ENCODE measurements at places on chromosomes 11 and 22.
A peak's percentile ranks its signal among the peaks of the same experiment; 100 is the strongest.

DNA sequence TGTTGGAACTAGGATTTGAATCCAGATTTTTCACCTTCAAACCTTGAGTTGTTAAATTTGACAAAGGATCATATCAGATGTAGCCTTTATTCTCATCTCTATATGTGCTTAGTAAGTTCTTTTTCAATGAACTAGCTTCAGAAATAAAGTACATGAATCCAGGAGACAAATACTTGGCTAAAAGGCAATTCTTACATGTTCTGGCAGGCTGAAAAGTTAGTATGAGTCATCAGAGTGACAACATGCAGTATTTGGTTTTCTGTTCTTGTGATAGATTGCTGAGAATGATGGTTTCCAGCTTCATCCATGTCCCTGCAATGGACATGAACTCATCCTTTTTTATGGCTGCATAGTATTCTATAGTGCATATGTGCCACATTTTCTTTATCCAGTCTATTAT, 40.4 kb downstream of the BBOX1 start:
- DNase-seq = no peak

DNA sequence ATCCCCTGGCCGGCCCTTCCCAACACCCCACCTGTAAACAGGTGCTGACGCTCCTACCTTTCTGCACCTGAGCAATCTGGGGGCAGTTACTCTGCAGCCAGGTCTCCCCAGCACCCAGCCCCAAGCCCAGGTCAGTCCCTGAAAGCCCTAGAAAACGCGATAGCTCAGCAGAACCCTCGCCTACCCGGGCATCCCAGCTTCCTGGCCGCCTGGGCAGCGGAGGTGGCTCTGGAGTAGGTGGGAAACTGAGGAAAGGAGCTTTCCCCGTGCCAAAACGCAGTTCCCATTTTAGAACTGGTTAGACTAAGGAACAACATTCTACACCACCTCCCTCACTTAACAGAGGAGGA, 445 bp downstream of the SYTL2 start:
- no peak for DNase-seq

- no peak for DNase-seq
Observed at GRCh38 chr11:77515063-77515462, 41.2 kb upstream of the PAK1 start.

DNA sequence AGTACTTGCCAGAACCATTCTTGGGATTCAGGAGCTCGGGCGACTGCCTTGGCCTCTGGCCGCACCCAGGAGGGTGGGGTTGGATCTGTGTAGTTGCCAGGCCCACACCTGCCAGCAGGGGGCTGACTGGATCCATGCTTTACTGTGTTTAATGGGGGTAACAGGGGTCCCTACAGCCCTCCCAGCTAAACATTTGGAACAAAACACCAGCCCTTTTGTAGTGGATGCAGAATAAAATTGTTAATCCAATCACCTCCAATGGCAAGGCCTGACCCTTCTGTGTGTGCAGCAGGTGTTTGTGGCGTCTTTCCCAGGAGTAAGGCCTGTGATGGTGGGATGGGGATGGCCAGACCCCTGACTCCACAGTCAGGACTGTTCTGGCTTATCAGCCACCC, 22.5 kb downstream of the SUN2 start:
- DNase-seq = peak; percentile 38

- DNase-seq = no peak
Observed at GRCh38 chr11:88739524-88739923, 326.3 kb downstream of the GRM5 start.

- no peak for DNase-seq
Observed at GRCh38 chr11:100739666-100740065, 52.6 kb downstream of the ARHGAP42 start.

GRCh38 chr22:46619830-46620501, at the start of gene GRAMD4:
Gene GRAMD4 (plus strand): TSS chr22:46620386. CDS start chr22:46626800, 6,414 bp downstream.
- no peak for DNase-seq

GRCh38 chr22:25510876-25511275, 53.6 kb upstream of the GRK3 start:
- no peak for DNase-seq

DNA sequence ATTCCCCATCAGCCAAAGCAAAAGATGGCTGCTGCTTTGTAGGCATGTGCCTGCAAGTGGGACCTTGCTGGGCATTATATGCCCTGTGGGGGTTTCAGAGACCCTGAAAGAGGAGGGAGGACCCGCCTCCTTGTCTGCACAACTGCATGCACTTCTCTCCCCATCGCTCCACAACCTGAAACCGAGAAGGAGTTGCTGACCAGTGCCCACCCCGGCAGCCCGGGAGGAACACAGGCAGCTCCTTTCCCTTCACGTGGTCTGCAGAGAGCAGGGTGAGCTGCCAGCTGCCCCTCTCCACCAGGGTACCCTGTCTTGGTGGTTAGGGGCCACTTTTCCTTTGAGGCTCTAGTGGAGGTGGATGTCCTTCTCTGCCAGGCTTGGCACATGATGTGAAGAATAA, 1.4 kb upstream of the TMEM132A start:
- DNase-seq = no peak

DNA sequence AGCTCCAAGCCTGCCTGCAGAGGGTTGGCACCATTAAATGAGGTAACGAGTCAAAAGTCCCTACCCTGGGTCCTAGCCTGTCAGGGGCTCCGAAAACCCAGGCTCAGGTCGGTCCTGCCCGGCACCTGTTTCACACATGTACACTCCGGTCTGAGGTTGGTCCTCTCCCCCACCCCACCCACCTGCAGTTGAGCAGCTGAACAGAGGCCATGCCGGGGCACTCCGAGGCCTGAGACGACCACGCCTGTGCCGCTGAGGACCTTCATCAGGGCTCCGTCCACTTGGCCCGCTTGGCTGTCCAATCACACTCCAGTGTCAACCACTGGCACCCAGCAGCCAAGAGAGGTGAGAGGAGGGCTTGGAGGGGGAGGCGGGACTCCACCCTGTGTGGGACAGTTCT, 1.6 kb downstream of the TSSC4 start:
- no peak for DNase-seq

GRCh38 chr11:117638911-117639543, 158.0 kb downstream of the DSCAML1 start:
- no peak for DNase-seq

DNA sequence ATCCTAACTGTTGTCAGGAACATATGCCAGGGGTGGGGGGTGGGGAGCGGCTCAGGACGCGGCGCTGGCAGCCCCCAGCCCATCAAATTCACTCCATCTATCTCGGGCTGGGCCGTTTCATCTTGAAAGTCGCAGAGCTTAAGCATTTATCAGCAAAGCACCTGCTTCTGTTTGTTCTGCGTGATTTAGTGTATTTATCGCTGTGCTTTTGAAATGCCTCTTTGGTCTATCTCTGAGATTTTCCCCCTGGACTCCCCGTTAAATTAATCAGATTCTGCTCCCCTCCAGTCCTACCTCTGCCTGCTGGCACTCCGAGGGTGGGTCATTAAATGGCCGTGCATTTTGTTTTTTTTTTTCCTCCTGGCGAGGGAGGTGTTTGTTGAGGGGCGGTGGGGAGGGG, 446.2 kb downstream of the TBC1D22A start:
- no peak for DNase-seq

DNA sequence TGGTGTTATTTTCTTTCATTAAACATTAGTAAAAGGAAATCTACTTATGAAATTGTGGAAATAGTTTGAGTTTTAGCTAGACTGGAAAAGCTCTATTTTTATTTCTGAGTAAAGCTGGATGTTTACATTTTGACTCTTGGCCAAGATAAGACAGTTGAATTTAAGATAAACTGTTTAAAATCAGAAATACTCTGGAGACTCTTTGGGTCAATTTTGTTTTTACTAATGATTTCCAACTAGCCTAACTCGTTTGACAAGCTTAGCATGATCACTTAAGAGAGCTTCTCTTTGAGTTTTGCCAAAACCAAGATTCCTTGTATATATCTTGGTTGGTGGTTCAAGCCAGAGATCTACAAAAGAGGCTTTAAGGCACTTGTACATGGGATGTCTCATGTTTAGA, 724.8 kb upstream of the LUZP2 start:
- no peak for DNase-seq

- peak; percentile 11 for DNase-seq
Observed at GRCh38 chr22:40401532-40401931, 31.1 kb downstream of the SGSM3 start.

DNA sequence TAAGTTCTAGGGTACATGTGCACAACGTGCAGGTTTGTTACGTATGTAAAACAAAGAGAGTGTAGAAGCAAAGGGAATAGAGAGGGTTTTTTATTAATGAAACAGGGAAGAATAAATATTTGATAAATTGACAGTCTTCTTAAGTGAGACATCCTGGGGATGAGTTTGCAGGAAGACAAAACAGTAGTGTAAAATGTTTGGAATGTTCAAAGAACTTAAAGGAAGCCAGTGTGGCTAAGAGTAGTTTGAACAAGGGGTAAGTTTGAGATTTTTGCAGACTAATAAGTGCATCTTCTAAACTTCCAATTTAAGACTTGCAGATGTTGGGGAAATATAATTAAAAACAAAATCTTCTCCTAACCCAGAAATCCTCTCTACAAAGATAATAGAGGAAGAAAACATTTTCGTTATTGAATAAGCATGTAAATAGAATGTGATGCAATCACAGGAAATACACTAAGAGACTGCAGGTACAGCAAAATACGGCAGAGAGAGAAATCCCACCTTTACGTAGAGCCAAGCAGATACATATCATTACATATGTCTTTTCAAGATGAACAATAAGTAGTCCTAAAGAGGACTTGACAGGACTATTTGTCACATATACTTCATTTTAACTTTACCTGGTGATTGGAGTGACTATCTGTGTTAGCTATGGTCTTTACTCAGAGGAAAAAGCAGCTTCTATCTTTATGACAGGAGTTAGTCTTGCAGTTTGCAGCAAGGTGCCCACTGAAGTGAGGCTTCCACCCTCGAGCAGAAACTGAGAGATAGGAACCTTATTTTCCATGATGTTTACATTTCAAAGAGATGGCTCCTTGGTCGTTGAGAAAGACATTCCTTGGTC, 402.1 kb downstream of the CNTN5 start:
- DNase-seq = no peak

DNA sequence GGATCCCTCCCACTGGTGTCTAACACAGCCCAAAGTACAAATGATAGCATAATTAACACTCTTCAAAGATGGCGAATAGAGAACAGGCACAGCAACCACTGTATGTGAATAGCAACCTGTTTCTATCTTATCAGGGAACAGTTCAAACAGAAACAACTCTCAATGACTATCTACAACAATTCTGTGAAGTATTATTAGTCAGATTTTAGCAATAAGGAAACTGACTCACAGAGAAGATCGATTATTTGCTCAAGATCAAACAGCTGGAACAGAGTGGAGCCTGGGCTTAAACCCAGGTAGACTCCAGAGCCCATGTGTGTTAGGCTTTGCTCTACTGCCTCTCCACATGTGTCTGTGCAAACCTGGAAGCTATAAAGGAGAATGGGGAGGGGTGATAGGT, 88.7 kb downstream of the C11orf58 start:
- DNase-seq = no peak

GRCh38 chr11:70625582-70626518, 227.5 kb downstream of the CTTN start:
- no peak for DNase-seq

- no peak for DNase-seq
Observed at GRCh38 chr11:35855671-35856070, 88.2 kb upstream of the LDLRAD3 start.
